NK-92 treated with Interleukin-12 subunit alpha and Interleukin-12 subunit beta, amount 100 ng/mL, for 24 hours (cell line): ENCODE measurements at places on chromosomes 5 and 9.

- no peak for DNase-seq
These were observed 38.3 kb upstream of the EGFL7 start for GRCh38 chr9:136624184-136624951.

DNA sequence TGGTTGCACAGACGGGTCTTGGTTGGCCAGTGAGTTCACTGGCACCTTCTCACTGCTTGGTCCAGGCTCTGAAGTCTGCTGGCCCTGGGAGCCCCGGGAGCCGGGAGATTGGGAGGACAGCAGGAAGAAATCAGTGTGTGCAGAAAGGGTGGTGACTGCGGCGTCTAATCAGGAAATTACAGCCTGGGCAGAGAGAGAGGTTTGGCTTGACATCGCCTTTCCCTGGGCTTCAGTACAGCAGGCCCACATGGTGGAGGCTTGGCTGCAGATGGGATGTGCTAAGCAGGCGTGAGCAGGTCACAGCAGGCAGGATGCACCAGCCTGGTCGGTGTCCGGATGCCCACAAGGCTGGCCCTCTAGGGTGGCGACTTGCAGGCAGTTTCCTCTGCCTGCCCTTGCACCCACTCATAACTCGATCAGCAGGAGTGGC is 17.2 kb downstream of the PITX1 start:
- no peak for DNase-seq

DNA sequence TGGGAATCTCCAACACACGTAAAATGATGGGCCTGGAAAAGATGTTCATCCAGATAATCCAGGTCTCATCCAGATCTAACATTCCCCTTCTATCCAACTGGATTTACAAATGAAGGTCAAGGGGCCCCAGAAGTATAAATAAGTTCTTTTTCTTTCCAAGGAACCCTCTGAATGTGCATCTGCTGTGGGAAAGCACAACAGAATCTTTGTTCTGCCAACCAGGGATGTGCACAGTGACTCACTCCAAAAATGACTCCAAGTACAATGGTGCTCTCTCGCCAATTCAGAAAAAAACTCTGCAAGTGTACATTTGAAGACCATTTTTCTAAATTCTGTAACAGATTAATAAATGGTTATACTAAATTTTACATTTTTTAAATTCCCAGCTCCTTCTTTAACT is 12.4 kb downstream of the RAPGEF6 start:
- DNase-seq, result no peak

GRCh38 chr5:139671096-139671841 is 23.1 kb downstream of the CXXC5 start:
- peak; percentile 34 for DNase-seq

DNA sequence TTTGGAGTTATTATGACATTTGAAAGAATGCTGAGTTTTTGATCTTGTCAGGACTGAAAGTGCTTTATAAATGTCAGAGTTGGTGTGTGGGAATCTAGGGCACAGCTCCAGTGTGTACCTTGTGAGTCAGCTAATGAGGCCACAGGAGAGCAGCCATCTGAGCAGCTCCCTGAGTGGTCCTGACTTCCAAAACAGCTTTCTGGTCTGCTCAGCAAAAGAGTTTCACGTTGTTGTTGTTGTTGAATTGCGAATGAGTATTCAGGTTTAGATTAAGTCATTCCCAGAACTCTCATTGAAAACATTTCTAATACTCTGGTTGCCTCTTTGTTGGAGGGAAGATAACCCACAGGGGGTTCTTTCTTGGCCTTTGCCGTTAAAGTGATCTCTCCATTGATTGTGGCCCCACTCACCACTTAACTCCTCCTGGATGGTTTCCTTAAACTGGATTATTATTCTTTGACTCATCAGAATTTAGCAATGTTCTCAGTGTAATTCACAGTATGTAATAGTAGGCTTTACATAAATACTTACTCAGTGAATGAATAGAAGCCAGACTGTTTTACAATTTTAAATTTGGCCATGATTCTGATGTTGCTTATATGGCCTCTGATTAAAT is 125.1 kb upstream of the SGCD start:
- no peak for DNase-seq
